ENCODE measurements at places on chromosomes 2 and 18. TPM values are rescaled to one million over a fixed set of nuclear protein-coding genes. Genes with fewer than 3 reads are reported as not detected.

EFHD1 gene
- 20.1 TPM for total RNA-seq

CXCR1 gene
- total RNA-seq: 1.9 TPM

DNA sequence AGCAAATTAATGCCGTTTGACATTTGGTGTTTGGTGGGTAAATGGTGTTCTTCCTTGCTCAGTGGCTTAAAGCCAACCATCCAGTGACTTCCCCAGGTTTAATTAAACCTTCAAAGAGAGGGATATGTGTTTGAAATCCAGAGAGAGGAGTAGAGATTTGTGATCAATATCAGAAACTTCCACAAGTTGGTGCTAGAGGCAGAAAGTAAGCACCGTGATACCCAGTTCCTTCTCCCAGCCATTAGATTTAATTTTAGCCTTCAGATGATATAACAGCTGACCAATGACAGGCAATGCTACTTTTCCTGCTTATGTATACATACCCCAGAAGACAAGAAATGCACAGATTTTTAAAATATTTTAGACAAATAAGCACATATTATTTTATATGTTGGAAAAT is 398.5 kb downstream of the CDH2 start:
- DNase-seq: no peak

- no peak for DNase-seq
Measured at GRCh38 chr18:29779096-29779495, 1263.4 kb downstream of the DSC3 start.

GRCh38 chr2:62118160-62118559 is 77.8 kb upstream of the B3GNT2 start:
- DNase-seq: no peak

- peak; percentile 44 for DNase-seq
Measured at GRCh38 chr2:26523750-26524149, 45.8 kb upstream of the OTOF start.

DNA sequence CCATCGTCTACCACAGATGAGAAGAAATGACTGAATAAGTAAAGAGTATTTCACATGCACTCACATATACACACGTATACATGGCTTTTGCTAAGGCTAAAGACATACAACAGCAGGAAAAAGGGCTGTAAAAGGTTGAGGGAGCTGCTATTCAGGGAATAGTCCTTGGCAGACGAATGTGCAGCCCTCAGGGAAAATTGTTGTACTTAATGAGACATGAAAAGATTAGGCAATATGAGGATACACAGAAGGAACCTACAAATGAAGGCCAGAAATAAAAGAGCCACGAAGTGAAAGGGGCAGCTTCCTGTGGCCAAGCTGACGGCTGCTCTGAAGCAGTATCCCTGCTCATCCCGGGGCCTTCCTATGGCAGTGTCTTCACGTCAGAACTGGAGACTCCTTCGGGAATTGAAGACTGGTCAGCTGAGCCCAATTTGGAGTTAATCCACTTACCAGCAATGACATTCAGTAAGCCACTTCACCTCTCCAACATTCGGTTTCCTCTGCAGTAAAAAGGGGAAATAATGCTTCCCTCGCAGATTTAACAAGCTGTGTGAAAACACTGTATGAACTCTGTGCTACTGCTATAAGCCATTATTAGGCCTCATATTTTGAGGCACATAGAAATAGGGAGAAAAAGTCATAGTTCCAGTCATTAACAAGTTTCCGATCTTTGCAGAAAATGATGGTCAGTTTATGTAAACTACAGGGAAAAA is 221.8 kb downstream of the STK39 start:
- no peak for DNase-seq

- peak; percentile 51 for DNase-seq
Measured at GRCh38 chr2:120436885-120437603, 91.1 kb downstream of the INHBB start.

Data from cardiac septum (tissue), 1 donor.